Thyroid gland (tissue), 4 donors: ENCODE measurements at places on chromosomes 7 and 10. TPM values are rescaled to one million over a fixed set of nuclear protein-coding genes. Genes with fewer than 3 reads are reported as not detected.

KIAA1549 gene
- 3.9 TPM for total RNA-seq

TBC1D12 gene
- total RNA-seq, result 28.2 TPM

GRCh38 chr7:48074204-48074654, 14.8 kb upstream of the UPP1 start:
- DNase-seq, result no peak
- no peak overlapping the region for H3K4me3 ChIP-seq
- H3K27me3 ChIP-seq, result no peaks in the 10 kb centered on the region

DNA sequence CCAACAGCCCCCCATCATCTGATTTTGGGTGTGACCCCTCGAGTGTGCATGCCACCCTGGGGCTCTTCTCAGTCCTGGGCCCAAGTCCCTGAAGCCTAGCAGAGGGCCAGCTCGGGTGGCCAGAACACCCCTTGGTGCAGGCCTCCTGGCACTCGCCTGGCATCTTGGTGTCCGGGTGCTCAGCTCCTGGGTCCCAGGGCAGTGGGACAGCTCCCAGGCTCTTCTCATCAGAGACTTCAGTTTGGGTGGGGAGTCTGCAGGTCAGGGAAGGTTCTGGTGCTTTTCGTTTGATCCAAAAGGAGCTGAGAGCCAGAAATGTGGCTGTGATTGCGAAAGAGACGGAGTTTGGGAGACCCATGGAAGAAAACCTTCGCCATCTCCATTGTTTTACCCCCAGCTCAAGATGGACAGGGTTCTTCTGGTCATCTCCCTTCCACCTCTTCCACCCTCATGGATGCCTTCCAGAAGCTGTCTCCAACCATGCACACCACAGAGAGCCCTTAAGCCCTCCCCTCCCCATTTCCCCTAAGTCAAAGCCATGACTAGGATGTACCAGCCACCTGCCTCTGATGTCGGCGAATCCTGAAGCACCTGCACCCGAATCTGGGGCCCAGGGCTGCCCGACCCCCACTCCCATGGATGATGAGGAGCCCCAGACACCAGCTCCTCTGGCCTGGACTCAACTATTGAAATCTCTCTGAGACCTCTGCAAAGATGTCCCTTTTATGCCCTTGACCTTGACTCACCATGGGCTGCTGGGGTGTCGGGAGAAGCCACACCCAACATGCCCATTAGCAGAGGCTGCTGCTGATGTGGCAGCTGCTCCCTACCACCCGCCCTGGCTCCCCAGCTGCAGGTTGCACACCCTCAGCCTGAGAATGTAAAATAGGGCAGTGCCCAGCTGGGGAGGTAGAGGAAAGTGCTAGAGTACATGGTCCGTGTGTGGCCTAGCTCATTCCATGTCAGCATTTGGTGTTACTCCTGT, 55.3 kb downstream of the ADCYAP1R1 start:
- no peak overlapping the region for H3K27ac ChIP-seq
- H3K4me3 ChIP-seq, result no peak overlapping the region

DNA sequence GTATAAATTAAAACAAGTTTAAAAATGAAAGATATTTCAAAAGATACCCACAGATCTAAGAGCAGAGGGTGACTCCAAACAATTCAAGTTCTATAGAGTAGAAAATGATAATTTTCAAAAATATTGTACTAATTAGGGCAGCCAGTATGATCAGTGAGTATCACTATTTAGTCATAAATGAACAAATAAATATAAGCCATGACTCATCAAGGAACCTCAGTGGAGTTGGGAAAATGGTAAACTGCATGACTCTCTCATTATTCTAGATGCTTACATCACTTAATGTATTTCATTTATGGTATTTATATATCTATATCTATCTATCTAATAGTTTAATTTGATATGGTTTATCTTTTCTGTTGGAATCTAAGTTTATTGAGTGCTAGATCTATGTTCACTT, 94.3 kb downstream of the THSD7A start:
- no peak overlapping the region for H3K4me3 ChIP-seq
- no peak overlapping the region for H3K27ac ChIP-seq
- H3K4me1 ChIP-seq, result no peaks in the 10 kb centered on the region
- no peak for DNase-seq
- H3K27me3 ChIP-seq, result no peaks in the 10 kb centered on the region
- no peaks in the 10 kb centered on the region for H3K36me3 ChIP-seq

DNA sequence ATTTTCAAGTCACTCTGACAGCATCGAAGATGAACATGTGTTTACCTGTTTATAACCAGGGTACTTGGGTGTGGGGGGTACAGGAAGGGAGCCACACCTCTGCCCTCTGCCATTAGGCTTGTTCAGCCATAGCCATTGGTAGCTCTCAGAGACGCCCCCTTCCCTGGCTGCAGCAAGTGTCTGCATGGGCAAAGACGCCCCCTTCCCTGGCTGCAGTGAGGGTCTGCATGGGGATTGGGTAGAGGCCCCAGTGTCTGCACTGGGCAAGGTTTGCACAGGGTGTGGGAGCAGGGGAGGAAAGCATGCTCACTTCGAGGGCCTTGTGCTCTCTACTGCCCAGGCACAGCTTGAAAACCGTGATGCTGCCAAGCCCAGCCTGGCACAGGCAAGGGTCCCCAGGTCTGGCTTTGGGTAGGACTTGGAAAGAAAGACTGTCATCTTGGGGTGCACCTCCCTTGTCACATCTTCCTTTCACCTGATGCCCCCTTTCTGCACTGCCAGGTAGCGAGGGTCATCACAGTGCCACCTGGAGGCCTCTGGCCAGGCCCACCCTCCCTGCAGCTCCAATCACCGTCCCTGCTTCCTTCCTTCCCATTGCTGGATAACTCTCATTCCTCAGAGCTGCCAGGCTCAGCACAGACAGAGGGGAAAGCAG, 3.7 kb downstream of the TMEM225B start:
- H3K36me3 ChIP-seq, result no peaks in the 10 kb centered on the region
- H3K27ac ChIP-seq, result no peak overlapping the region
- no peak for DNase-seq
- no peak overlapping the region for H3K4me3 ChIP-seq

GRCh38 chr10:43109671-43110249, 28.5 kb upstream of the CSGALNACT2 start:
- no peaks in the 10 kb centered on the region for H3K27me3 ChIP-seq
- H3K4me3 ChIP-seq, result no peak overlapping the region
- H3K4me1 ChIP-seq, result peaks cover 6% of the 10 kb centered on the region
- no peak overlapping the region for H3K27ac ChIP-seq

GRCh38 chr7:1492640-1493039, 11.5 kb downstream of the INTS1 start:
- H3K36me3 ChIP-seq, result peaks cover 35% of the 10 kb centered on the region
- no peak for DNase-seq
- no peak overlapping the region for H3K27ac ChIP-seq
- H3K4me3 ChIP-seq, result no peak overlapping the region

DNA sequence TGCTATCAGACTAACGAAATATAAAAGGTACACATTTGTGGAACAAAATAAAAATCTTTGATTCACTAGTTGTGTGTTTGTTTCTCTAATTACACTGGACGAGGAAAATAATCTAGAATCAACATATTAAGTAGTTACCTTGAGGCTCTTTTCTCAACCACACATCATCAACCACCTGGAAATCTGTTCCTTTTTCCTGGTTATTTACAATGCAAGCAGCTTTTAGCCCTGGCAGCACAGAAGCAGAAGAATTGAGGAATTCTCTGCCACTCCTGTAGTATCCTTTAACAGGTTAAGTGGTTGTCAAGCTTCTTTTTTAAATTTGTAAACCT, 23.7 kb downstream of the NUP42 start:
- peak overlapping the region; percentile 35 for H3K4me3 ChIP-seq
- no peaks in the 10 kb centered on the region for H3K27me3 ChIP-seq
- no peaks in the 10 kb centered on the region for H3K4me1 ChIP-seq
- no peak for DNase-seq

- no peaks in the 10 kb centered on the region for H3K4me1 ChIP-seq
- no peak for DNase-seq
- H3K36me3 ChIP-seq, result no peaks in the 10 kb centered on the region
- no peak overlapping the region for H3K27ac ChIP-seq
Observed at GRCh38 chr10:58063861-58064480, 203.7 kb downstream of the IPMK start.
